ENCODE measurements at places on chromosomes 3 and 15.

DNA sequence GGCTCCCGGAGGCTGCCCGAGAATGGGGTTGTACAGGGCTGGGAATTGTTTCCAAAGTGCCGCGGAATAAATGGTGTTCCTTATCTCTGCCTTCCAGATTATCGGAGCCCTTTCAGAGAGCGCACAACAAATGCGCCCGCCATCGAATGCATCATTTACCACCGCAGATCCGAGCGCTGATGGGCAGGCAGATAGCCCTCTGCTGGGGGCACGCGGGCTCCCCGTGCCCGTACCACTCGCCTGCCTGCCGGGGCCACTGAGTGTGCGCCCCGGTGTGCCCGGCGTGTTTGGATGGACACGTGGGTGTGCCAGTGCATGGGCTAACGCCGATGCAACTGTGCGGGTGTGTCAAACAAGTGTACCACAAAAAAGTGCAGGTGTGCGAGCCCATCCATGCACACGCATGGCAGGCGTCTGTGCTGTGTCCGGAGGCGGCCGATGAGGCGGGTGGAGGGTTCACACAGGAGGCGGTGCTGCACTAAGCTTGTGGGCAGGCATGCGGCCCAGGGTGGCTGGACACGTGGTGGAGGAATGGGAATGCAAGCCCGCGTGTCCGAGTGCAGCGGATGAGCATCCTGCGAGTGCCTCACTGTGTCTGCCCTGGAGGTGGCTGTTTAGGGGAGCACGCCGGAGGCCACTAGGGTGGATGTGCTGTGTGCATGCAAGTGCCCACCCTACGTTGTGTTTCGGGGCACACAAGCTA, 3.8 kb upstream of the GATA2 start:
- DNase-seq, result no peak

DNA sequence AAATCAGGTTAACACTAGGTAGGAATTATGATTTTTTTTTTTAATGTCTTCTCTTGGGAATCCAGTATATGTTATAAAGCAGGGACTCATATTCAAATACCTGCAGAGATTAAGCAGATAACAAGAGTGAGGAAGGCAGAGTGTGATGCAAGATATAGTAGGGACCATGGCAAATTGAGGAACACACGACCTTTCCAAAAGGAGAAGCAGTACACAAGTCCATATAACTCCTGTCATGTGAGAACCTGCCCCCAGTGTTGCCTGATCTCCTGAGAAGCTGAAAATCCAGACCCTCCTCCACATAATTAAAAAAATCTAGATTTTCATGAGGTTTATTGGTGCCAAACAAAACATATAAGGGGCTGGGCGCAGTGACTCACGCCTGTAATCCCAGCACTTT, 3.6 kb downstream of the RFC4 start:
- no peak for DNase-seq

GRCh38 chr15:30870681-30871080, 33.0 kb upstream of the FAN1 start:
- no peak for DNase-seq

DNA sequence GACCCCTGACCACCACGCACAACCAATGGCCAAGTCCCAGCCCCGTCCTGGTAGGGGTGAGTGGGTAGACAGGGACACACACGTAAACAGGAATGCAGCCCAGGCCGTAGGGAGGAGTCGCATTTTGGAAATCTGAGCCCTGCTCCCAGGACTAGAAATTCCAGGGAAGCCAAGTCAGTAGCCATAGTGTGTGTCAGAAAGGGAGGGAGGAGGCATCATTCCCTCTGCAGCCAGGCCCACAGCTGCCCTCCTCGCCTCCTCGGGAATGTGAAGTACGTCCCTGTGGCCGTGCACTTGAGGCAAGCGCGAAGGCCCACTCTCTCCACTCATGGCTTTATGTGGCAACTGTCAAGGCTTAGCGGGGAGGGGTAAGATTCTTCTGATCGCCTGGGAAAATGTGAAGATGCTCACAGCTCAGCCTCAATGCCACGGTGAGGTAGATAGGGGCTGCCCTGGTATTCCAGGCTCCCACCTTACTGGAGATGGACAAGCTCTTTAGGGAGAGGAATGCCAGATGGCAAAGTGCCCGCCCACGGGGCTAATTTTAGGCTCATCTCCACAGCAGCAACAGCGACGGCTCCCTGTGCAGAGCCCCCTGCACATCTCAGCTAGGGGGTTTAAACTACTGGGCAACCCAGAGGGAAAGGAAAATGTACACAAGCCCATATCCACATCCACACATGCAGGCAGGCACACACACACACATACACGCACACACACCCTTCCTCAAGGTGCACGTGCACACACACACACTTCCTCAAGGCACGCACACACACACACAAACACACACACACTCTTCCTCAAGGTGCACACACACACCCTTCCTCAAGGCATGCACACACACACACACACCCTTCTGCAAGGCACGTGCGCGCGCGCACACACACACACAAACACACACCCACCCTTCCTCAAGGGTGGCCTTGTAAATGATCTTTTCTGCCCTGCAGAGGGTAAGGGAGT, 65.5 kb downstream of the ADCY5 start:
- no peak for DNase-seq

DNA sequence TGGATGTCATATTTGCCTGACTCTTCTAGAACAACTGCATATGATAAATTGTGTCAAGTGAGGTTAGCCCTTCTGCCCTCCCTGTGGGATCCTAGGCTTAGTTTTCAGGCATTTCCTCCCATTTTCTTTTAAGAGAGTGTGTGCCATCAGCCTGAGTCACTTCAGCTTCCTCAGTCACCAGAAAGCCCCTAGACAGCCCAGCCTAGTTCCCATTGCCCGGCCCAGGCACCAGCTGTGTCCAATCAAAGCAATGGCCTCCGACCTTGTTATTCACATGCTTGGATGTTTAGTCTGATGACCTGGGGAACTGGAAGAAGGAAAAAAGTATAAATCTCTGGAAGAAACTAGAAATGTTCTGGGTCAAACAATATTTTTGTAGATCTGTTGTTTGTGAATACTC, 221.9 kb upstream of the LRIG1 start:
- no peak for DNase-seq

DNA sequence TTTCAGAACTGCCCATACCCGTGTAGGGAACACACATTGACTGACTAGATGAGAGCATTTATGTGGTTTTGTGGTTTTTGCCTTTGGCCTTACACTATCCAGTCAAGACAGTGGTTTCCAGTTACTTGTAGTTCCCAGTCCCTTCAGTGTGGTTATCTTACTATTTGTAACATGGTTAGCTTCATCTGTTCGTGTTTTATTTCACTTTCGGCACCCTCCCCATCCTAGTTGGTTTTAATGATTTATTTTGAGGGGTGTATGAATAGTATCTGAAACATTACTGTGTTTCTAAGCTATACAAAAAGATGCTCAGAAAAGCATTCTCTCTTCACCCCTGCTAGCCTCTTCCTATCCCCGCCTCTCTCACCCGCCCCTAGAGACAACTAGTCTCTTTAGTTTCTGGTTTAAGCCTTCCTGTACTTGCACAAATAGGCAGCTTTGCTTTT, 14.1 kb downstream of the LYSMD4 start:
- DNase-seq, result no peak

- DNase-seq, result no peak
Observed at GRCh38 chr3:45387636-45388348, 584 bp upstream of the LARS2 start.

Measured in LNCaP clone FGC (cell line).